Mammary microvascular endothelial cell (primary cell): ENCODE measurements at places on chromosomes 2 and 18. TPM values are rescaled to one million over a fixed set of nuclear protein-coding genes. Genes with fewer than 3 reads are reported as not detected.

CYP26B1 gene
- 18.0 and 19.7 TPM in 2 replicates for total RNA-seq

ITSN2 gene
- total RNA-seq = 28.0 and 31.4 TPM in 2 replicates

PFN4 gene
- 0.69 TPM in 1 of 2 replicates, not detected in the other for total RNA-seq

CPLX4 gene
- total RNA-seq = not detected in 2 replicates

IGFBP5 gene
- 0.33 and 1.0 TPM in 2 replicates for total RNA-seq

ZNF396 gene
- 0.67 TPM in 1 of 2 replicates, not detected in the other for total RNA-seq

IL1R2 gene
- total RNA-seq = not detected in 2 replicates

GATA6 gene
- total RNA-seq = 2.0 and 3.8 TPM in 2 replicates

SATB2 gene
- total RNA-seq = 0.60 and 4.5 TPM in 2 replicates

AFF3 gene
- 0.49 and 0.80 TPM in 2 replicates for total RNA-seq

CASP10 gene
- total RNA-seq = 28.2 and 34.0 TPM in 2 replicates

CCDC121 gene
- total RNA-seq = 0.87 and 1.8 TPM in 2 replicates

PRSS56 gene
- not detected in 2 replicates for total RNA-seq

ZAP70 gene
- 0.53 TPM in 1 of 2 replicates, not detected in the other for total RNA-seq

RIT2 gene
- not detected in 2 replicates for total RNA-seq

WDR12 gene
- 22.8 and 30.5 TPM in 2 replicates for total RNA-seq

DHRS9 gene
- total RNA-seq = not detected in 2 replicates

GRHL1 gene
- 0.73 and 0.94 TPM in 2 replicates for total RNA-seq

MRPS9 gene
- 21.6 and 21.7 TPM in 2 replicates for total RNA-seq

TTR gene
- total RNA-seq = not detected in 2 replicates

DSEL gene
- total RNA-seq = 4.7 and 5.9 TPM in 2 replicates

ANKRD62 gene
- total RNA-seq = not detected in 2 replicates

EIF2AK2 gene
- 28.0 and 40.9 TPM in 2 replicates for total RNA-seq

DSG1 gene
- not detected in 2 replicates for total RNA-seq

MC2R gene
- total RNA-seq = not detected in 2 replicates

CHRND gene
- not detected in 2 replicates for total RNA-seq

CIB4 gene
- total RNA-seq = not detected in 2 replicates

ERMN gene
- total RNA-seq = not detected in 2 replicates
